Fibroblast of villous mesenchyme (primary cell): ENCODE measurements at places on chromosomes 1 and 21. TPM values are rescaled to one million over a fixed set of nuclear protein-coding genes. Genes with fewer than 3 reads are reported as not detected.

- no peak for DNase-seq
Observed at GRCh38 chr1:205232127-205232820, 4.5 kb downstream of the TMCC2 start.

DNA sequence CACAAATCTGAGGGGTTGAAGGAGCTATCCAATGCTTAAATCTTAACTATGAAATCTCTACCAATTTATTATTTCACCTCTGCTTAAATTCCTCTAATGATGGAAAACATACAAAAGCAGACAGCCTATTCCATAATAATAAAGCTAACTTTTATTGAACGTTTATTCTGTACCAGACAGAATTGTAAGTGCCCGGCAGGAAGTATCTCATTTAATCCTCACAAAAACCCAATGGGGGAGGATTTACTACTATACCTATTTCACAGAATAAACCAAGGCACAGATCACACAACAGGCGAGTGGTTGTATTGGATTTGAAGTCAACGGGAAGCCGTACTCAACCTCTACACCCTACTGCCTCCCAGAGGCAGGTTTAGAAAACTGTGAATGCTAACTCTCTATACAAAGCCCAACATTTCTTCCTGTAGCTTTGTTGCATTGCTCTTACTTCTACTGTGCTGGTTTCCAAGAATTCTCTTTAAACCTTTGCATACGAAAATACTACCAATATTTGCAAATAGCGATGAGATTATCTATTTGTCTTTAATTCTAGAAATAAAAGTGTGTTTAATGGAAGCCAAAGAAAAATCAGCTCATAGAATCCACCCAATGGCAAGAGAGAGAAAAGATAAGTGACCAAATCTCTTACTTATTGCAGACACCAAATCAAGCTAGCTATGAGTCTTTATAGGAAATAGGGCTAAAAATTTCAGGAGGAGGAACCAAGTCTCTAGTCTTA, 33.5 kb upstream of the C1orf53 start:
- DNase-seq, result peak; percentile 52

- DNase-seq, result peak; percentile 57
Observed at GRCh38 chr1:83882906-83883305, 116.0 kb downstream of the TTLL7 start.

Gene RGS16
- 0.32 and 1.3 TPM in 2 replicates for total RNA-seq

Gene RSPO1
- total RNA-seq, result not detected in 2 replicates

DNA sequence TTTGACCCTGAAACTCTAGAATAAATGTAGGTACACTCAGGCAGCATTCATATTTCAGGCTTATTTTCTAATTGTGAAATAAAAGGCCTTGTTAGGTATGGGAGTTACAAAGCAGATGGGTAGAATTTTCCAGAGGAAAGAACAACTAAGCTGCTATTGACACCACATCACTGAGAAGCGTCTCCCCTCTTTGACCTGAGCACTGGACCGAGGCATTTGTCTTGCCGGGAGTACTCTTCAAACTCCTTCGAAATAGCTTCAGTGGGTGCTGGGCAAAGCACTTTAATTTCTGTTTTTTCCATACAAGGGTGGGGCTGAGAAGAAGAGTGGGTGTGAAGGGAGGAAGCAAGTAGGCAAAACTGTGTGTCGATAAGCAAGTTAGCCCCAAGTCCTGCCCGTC, 36.4 kb downstream of the ABCA4 start:
- no peak for DNase-seq

Gene PTPN7
- not detected in 2 replicates for total RNA-seq

DNA sequence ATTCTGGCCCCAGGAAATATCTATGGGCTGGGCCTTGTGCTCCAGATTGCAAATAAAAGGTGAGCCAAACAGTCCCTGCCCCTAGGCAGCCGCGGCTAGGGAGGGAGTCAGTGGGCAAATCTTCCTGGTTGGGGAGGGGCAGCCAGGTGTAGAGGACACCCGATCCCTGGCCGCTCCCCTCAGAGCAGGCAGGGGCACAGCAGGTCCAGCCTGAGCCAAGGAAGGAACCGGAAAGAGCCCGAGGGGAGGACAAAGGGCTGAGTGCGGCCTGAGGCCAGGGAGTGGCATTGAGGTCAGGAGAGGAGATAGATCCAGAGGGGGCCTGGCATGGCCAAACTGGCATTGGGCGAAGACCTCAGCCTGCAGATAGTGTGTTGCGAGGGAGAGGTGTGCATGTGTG, 36.6 kb upstream of the ARF1 start:
- no peak for DNase-seq

- peak; percentile 48 for DNase-seq
Observed at GRCh38 chr1:20981915-20982314, 194.8 kb downstream of the EIF4G3 start.

- DNase-seq, result no peak
Observed at GRCh38 chr1:5834477-5835178, 157.6 kb downstream of the NPHP4 start.

Gene GJB3
- not detected in 2 replicates for total RNA-seq

DNA sequence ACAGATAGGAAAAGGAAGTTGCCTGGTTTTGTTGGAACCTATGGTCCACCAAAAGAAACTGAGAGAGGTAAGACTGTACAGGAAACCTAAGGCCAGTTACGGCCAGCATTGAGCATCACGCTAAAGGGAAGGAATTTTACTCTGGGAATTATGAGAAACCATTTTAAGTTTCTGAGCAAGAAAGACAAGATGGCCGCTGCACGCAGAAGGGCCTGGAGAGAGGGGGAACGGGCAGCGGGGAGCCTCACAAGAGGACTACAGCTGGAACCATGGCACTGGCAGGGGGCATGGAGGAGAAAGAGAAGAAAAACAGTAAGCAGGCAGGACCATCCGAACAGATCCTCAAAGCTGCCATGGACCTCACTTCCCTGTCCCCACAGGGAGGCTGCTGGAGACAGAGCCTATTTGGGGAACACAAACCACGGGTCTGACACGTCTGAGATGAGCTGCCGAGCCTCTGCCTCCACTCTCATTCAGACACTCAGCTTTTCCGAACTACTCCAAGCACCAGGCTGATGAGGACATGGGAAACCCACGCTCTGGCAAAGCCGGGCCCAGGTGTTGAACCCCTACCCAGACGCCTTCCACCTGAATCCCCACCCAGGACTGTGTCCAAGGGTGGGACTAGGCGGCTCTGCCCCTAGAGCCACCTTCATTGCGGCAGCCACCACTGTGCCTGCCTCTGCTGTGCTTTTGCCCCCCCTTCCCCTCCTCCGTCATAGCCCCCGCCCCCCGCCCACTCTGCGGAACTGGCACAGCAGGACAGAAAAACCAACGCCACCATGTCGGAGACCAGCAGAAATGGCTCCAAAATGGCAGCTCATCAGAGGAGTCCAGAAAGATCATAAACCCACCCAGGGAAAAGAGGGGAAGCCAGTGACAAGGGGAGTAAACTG, 69.0 kb downstream of the CD46 start:
- no peak for DNase-seq

Gene ETV3L
- total RNA-seq, result not detected in 2 replicates

GRCh38 chr1:47681735-47682134, 243.9 kb downstream of the FOXD2 start:
- no peak for DNase-seq

DNA sequence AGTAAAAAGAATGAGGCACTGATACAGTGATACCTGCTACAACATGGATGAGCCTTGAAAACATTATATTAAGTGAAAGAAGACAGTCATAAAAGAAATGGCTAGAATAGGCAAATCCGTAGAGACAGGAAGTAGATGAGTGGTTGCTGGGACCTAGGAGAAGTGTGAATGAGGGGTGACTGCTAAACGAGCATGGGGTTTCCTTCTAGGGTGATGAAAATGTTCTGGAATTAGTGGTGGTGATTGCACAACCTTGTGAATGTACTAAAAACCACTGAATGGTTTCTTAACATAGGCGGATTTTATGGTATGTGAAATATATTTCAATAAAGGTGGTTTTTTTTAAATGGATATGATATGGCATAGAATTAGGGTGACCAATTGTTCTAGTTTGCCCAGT, 12.6 kb upstream of the SERINC2 start:
- peak; percentile 82 for DNase-seq

GRCh38 chr1:199113265-199113869, 474.5 kb downstream of the PTPRC start:
- peak; percentile 76 for DNase-seq

GRCh38 chr1:228008391-228009115, 1.8 kb downstream of the WNT3A start:
- DNase-seq, result no peak

DNA sequence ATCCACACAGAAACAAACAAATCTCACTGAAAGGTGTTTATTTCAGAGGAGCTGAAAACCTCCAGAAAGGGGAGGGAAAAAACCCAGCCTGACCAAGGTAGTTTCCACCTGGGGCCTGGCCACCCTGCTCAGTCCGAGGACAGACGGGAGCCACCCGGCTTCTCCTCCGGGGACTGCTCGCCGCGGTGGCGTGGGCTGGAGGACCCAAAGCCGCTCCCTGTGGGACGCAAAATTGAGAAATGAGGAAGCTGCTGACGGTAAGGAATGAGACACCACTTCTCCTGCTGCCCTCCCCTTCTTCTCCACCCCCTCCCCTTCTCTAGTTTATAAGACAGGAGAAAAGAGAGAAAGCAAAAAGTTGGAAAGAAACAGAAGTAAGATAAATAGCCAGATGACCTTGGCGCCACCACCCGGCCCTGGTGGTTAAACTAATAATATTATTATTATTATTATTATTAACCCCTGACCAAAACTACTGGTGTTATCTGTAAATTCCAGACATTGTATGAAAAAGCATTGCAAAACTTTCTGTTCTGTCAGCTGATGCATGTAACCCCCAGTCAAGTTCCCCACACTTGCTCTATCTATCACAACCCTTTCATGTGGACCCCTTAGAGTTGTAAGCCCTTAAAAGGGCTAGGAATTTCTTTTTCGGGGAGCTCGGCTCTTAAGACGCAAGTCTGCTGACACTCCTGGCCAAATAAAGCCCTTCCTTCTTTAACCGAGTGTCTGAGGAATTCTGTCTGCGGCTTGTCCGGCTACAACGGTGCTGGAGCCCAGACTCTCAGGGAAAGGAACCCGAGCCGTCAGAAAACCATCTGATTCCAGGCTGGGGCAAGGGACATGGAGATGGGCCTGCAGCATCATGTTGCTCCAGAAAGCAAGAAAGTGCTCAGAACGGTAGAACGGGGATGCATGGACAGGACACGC, 12.5 kb downstream of the ITGB2 start:
- DNase-seq, result peak; percentile 47

GRCh38 chr1:24909388-24909898, 20.6 kb downstream of the RUNX3 start:
- DNase-seq, result peak; percentile 82
